ENCODE measurements at places on chromosomes 4 and X.
A peak's percentile ranks its signal among the peaks of the same experiment; 100 is the strongest.

DNA sequence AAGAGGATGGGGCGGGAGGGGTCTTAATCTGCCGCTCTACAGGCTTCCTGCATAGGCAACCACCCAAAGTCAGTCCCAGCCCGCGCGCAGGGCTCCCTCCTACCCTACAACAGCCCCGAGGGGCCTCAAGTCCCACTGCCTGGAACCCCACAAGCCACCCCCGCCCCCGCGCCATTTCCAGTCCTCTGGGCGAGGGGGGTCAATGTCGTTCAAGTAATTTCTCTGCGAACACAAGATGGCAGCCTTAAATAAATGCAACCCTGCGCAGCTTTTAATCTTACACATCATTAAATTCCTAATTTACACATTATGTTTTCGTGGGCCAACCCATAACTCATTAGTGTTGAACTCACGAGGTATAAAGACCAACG is 92.9 kb downstream of the BCOR start:
- DNase-seq, result no peak

GRCh38 chr4:140811429-140811828 is 55.2 kb upstream of the TBC1D9 start:
- no peak for DNase-seq

DNA sequence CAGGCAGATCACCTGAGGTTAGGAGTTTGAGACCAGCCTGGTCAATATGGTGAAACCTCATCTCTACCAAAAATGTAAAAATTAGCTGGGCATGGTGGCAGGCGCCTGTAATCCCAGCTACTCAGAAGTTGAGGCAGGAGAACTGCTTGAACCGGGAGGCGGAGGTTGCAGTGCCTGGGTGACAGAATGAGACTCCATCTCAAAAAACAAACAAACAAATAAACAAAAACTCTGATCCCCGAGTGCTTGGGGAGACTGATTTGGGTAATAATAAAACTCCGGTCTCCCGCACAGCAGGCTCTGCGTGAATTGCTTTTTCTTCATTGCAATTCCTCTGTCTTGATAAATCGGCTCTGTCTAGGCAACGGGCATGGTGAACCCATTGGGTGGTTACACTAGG is 73.4 kb downstream of the HPRT1 start:
- no peak for DNase-seq

GRCh38 chr4:47519239-47519883 is 34.3 kb downstream of the ATP10D start:
- DNase-seq, result no peak

DNA sequence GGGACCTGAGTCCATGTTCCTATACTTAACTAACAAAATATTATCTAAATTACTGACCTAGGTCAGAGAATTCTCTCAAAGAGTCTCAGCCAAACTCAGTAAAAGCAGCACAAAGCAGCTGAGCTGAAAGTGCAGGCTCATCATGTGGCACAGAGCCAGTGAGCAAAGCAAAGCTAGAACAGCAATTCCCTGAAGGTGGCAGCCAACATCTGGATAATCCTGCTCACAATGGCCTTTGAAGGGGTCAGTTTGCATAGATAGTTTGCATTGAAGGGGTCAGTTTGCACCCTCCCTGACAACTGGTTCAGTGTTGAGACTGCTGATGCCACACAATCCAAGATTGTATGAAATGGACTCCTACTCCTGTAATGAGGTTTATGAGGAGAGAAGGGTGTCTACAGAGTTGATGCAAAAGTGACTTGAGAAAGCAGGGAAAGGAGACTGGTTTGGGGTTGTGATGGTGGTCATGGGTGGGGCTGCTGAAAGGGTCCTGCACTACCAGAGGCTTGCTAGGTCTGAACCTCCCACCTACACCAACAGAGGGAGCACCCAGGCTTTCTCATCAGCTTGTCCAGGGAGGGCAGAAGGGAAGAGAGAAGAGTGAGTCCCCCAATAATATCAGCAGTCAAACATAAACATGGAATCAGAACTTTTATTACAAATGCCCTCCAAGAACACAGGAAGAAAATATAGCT is 39.7 kb downstream of the TRIM61 start:
- DNase-seq, result peak; percentile 11

DNA sequence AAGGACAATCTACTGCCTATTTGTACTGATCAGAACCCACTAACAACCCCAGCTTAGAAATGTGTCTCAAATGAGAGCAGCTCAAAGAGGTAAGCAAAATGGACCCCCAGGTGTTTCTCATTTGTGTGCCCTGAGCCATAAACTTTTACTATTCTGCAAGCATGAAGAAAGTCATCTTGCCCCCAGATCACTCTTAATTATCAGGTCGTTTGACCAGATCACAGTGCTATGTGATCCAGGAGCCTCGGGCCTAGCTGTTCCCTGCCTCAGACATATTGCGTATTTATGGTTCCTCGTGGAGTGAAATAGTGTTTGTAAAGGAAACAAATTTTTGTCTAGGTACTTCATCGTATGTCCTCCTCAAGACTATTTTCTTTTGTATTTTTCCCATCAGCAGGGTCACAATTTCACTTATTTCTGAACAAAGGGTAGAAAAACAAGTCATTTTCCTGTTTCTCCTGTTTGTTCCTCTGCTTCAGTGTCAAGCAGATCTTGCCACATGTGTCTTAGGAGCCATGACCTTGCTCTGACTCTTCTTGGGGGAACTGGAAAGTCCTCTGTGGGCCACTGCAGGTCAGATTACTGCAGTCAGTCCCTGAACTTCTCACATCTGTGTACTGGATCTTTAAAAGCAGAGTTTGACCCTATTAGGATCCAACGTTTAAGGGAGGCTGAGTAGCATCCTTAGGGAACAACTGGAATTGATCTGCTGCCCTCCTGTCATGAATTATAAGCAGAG is 194.9 kb downstream of the PALLD start:
- DNase-seq, result no peak

- no peak for DNase-seq
Measured at GRCh38 chr4:8860096-8860891, 11.3 kb downstream of the HMX1 start.

- no peak for DNase-seq
Measured at GRCh38 chr4:8330821-8331574, 61.4 kb downstream of the HTRA3 start.

DNA sequence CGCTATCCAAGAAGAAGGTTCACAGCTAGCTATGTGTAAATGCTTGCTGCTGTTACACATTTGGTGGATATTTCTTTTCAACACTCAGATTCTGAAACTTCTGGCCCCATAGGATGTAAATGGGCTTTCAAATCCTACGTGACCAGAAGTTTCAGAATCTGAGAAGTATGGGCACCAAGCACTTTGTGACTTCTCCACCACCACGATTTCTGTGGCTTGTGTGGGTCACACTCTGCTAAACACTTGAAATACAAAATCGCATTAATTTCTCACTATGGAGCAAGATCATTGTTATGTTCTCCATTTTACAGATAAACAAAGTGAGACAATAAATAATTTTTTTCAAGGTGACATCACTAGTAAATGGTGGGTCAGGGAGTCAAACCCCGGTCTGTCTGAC is 259.4 kb upstream of the JADE1 start:
- no peak for DNase-seq

- DNase-seq, result no peak
Measured at GRCh38 chr4:52926196-52926974, 64.3 kb downstream of the RASL11B start.

GRCh38 chrX:1453395-1453783 is 680 bp upstream of the ASMTL start:
- DNase-seq, result peak; percentile 74

DNA sequence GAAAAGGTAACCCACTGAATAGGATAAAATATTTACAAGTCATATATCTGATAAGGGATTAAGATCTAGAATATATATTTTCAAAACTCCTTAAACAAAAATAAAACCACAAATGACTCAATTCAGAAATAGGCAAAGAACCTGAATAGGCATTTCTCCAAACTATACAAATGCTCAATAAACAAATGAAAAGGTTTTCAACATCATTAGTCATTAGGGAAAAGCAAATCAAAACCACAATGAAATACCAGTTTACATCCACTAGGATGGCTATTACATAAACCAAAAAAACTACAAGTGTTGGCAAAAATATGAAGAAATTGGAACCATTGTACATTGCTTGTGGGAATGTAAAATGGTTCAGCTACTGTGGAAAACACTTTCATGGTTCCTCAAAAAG is 167.0 kb upstream of the GALNT7 start:
- DNase-seq, result no peak

DNA sequence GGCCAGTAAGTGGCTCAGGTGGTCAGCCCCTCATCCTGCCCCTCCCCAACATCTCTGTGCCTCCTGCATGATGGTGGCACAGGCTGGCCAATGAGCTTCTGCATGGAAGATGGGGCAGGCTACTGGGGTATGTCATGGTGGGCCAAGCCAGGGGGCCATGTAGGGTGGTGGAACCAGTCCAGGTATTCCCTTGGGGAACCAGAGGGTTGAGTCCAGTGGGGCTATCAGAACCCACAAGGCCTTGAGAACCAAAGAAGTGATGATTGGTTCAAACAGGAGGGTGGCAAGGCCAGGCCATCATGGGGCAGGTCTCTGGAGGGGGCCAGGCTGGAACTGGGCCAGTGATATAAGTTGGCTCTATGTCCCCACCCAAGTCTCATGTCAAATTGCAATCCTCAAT is 18.8 kb upstream of the PPP2R2C start:
- no peak for DNase-seq

DNA sequence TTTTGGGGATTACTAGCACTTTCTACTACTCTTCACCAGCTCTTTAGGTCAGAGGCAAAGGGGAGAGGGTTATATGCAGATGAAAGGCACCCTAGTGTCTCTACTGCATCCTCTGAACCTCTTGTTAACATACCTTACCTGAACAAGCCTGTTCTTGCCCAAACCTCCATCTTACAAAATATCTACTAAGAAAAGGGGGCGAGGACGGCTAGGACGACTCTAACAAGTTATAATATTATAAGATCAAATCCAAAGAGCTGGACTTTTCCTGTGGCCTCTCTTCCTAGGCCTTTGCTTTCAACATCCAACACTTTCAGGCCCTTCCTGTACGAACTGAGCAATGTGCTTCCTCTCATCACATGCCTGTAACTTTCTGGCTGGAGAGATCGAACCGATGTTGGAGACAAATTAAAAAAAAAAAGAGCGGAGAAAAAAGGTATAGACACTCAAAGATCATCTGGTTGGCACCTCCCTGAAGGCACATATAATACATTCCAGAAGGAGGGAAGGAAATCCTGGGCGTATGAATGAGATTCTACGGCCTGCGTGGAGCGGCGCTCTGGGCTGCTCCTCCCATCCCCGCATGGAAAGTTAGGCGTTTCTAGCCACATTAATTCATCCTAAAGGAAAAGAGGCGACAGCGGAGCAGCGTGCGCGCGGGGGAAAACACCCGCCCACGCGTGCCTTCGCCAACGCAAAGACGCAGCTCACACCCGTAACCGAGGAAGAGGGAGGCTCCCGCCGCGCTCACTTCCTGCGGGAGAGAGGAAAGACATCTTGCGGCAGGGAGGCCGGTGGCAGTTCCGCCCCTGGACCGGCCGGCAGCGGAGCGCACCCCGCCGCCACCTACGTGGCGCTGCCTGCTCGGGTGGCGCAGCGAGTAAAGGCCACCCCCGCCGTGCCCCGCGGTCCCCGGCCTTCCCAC is 808 bp downstream of the PRDM5 start:
- peak; percentile 64 for DNase-seq

- peak; percentile 3 for DNase-seq
Measured at GRCh38 chrX:105150557-105150956, 69.9 kb downstream of the TEX13A start.

DNA sequence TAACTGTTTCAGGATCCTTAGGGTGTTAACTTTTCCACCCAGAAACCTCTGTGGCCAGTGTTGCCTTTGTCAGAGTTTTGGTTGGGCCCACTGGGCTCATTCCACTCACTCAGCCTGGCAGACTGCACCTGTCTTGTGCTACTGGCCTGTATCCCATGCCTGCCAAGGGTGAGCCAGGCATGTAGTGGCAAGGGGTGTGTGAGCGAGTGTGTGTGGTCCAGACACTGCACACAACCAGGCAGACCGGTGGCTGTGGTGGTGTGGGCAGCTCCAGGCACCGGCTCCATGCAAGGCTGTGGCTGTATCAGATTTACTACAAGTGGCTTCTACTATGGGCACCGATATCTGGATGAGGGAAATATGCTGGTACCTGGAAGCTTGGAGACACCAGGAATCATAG is 394.6 kb upstream of the DMD start:
- no peak for DNase-seq

- no peak for DNase-seq
Measured at GRCh38 chr4:76498550-76498949, 63.5 kb downstream of the SHROOM3 start.

GRCh38 chr4:6332042-6332668 is 62.5 kb downstream of the WFS1 start:
- no peak for DNase-seq

DNA sequence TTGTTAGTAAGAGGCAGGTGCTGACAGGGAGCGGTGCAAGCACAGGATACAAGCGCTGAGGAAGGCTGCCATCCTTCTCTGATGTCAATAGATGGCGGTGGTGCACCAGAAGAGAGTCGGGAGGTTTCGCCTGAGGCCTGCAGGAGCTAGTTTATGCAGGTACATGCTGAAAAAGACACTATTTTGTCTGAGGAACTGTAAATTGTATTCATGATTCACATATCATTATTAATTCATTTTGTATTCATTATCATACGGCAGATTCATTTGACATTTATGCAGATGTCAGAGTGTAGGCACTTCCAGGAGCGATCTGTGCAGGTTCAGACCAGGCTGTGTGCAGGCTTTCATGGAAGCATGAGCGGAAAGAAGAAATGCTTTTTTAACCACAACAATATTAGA is 824.0 kb downstream of the STIM2 start:
- DNase-seq, result peak; percentile 65

DNA sequence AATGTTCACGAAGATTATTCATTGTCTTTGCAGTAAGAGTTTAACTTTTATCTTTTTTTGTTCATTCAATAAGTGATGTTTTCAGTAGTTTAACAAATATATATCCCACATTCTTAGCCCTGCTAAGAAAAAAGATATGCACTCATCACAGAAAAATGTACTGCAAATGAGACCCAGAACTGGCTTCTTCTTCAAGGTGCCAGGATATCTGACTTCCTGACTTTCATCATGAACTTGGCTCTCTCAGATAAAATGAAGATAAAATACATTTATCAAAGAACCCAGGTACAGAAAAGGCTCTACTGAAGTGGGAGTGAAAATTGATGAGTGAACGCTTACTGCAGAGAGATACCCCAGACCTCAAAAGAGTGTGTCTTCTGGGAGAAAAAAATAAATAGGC is 177.8 kb upstream of the DKK2 start:
- peak; percentile 63 for DNase-seq

- DNase-seq, result no peak
Measured at GRCh38 chrX:136778020-136778419, 2.7 kb downstream of the ARHGEF6 start.

DNA sequence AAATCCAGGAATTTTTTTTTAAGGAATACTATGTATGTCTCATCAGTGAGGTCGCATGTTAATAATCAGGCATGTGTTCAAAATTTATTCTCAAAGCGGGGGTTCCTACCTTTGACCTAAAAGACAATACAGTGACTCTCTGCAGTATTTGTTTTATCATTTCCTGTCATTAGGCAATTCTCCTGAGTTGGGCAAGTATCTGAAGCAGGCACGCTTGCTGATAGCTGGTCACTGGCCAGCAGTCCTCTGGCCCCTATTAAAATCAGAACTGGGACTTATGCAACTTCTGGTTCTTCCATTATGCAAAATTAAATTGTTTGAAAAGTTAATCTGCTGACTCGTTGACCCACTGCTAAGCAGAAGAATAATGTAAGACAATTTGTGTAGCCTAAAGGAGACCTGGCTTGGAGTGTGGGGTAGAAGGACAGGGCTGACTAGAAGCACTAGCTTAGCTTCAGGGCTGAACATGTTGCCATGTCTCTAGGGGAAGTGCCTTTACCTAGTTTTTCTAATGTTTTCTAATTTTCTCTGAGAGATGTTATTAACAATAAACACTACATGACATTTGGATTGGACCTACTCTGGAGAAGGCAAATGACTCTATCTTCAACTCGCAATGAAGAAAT is 36.0 kb upstream of the GABRA2 start:
- DNase-seq, result peak; percentile 51
